Pancreas (tissue), 10 donors: ENCODE measurements at places on chromosomes 6 and 20.

DNA sequence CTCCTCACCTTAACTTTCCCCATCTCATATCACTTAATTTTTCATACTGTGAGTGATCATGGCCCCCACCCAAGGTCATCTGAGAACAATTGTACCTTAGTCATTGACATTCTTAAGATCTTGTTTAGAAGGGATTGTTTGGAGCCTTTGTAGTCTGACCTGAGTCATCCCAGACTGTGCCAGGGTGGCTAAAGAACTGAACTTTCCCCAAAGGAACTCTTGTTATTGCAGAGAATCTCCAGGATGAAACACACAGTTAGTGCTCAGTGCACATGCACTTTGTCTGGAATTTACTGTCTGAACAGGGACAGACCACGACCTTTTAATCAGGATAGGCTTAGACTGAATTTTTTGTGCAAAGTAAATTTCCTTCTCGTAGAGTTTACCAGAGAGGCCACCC lies 112.6 kb upstream of the CCN2 start:
- DNase-seq = no peak

- no peak for DNase-seq
Observed at GRCh38 chr20:57261457-57262251, 4.8 kb downstream of the BMP7 start.

DNA sequence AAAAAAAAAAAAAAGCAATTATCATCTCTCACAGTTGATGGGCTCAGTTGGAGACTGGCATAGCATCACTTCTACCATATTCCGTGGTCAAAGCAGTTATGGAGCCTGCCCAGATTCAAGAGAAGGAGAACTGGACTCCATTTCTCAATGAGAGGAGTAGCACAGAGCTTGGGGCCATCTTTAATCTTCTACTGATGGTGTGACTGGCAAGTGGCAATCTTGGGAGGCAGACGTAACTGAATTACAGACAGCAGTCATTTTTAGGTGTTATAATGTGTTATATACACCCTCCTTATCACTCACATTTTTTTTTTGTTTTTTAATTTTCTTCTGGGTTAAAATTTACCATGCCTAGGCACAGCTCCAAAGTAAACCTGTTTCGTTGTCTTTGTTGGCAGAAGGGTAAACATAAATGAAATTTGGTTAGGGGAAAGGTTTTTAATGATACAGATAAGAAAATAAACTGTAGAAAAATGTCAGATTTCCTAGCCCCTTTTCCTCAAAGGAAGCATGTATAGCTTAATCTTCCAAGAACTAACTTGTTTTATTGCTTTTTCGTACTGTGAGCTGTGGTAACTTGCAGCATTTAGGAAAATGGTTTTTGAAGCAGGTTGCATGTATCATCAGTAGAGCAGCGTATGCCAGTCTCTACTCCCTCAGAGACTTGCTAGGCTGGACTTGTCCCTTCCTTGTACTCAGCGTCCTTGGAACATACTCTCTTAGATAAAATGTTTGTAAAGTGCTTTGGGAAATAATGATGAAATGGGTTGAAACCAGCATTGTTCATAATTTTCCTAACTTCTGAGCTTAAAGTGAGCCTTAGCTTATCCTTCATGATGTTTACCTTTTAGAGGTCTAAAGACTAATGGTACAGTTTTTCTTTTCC lies 25.7 kb downstream of the ZFAND3 start:
- no peak for DNase-seq

DNA sequence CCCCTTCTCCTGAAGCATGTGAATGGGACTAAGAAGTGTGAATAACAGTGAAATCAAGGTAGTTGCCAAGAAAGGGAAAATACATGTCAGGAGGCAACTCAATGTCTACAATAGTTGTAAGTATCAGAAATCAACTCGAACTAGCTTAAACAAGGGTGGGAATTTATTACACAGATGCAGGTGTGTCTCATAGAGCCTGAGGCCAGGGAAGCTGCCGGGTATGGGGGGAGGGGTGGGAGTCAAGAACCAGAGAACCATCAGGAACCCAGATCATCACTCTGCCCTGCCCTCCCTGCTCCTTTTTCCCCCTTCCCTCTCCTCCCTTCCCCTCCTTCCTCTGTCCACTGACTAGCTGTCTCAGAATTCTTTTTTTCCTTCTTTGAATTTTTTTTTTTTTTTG lies 34.9 kb upstream of the BMP6 start:
- DNase-seq = peak; percentile 41

DNA sequence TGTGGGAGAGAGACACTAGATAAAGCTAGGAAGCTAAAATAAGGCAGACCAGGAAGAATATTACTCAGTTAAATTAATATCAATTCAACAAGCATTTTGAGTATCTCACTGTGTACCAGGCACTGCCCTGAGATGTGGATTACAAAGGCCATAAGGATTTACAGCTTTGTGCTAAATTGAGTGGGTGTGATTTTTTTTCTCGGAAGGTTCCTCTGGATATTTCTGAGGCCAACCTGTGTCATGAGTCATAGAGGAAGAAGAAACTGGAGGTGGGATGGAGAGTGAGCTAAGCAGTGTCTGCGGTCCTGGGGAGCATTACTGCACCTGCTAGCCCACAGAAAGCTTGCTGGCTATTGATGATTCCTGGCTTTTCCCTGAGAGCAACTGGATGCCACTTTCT lies 135.2 kb downstream of the RFPL4B start:
- no peak for DNase-seq

GRCh38 chr6:149431905-149432775 lies 32.1 kb downstream of the SUMO4 start:
- peak; percentile 95 for DNase-seq

DNA sequence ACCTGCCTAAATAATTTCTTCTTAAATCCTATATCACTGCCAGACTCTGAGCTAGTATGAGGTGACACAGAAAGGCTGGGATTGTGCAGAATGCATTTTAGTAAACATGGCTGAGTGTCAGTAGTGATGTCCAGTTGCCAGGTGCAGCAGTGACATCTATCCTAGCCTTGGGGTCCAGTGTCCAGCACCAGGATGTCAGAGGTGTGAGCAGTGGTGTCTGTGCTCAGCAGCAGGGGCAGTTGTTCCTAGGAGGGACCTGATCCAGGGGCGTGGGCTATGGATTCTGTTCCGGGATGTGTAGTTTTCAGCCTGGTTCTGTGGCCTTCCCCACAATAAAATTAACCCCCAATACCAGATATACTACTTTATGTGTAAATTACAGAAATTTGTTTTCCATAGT lies 6.0 kb downstream of the HLA-C start:
- DNase-seq = no peak

- no peak for DNase-seq
Observed at GRCh38 chr20:64203037-64203777, 39.0 kb downstream of the MYT1 start.

- DNase-seq = no peak
Observed at GRCh38 chr20:62480318-62480717, 4.5 kb upstream of the GATA5 start.

GRCh38 chr6:134176264-134176975 lies 124.0 kb upstream of the SLC2A12 start:
- peak; percentile 74 for DNase-seq

- no peak for DNase-seq
Observed at GRCh38 chr20:60233018-60233630, 274.9 kb downstream of the CDH26 start.

GRCh38 chr20:35303382-35303734 lies 11.1 kb upstream of the FAM83C start:
- DNase-seq = no peak

GRCh38 chr6:162973980-162974379 lies 246.2 kb downstream of the PACRG start:
- no peak for DNase-seq
